ENCODE measurements at places on chromosomes 5 and 9.

DNA sequence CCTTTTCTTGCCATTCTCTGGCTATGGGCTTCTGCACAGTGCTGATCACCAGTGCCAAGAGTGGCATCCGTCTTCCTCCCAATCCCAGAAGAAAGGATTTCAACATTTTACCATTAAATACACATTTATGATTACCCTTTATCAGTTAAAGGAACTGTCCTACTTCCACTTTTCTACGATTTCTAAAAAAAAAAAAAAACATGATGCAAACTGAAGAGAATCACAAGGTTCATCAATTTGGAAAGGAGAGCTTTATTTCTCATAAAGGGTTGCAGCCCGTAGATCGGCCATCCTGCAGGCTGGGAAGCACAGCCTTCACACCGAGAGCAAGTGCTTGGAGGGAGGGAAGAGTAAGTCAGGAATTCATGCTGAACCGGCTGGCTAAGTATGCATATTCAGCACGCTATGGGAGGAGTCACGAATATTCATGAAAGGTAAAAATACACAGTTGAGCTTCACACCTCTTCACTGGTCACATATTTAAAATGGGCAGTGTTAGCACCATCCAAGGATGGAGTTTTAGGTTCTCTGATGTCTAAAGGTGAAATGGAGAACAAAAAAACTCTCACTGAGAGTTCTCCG, 52.5 kb upstream of the SEMA4D start:
- DNase-seq: no peak

DNA sequence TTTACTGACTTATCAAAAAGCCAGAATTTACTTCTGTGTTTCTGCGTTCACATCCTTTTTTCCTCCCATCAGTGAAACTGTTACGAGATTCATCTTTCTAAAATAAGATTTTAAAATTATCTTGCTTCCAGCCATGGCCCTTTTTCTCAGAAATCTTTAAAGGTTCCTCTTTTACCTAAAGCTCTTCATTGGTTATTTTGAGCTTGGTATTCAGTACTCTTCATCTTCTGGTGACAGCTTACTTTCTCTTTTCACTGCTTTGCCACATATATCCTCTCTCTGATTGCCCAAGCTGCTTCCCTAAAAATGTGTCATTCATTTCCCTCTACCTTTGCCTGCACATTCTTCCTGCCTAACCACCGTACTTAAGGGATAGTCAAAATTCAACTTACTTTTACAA, 32.3 kb downstream of the TGFBR1 start:
- DNase-seq: no peak

- DNase-seq: no peak
These were observed 28.6 kb downstream of the ADAMTSL1 start for GRCh38 chr9:18502546-18502945.

DNA sequence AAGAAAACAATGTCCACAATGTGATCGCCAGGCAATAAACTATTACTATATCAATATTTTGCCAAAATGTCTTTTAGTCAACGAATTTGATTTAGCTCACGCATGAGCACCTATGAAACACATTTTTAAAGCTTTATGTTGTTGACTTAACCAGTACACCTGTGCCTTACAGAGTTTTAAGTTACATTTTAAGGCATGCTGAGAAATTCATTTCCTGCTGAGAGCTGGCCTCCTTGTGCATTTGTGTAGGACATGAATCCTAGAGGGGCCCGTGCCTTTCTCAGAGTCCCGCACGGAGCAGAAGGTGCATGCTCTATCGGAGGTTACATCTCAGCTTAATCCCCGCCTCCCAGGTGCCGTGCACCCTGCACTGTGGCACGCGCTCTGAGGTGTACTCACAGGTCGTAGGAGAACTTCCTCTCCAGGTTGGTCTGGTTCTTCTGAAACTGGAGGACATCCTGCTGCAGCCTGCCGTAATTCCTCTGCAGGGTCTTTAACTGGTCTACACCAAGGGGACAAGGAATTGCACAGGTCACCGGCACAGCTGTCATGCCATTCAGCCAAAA, 53.2 kb downstream of the GOLM1 start:
- no peak for DNase-seq

Measured in GOT3 (cell line).